ENCODE measurements at places on chromosomes 12 and 14. TPM values are rescaled to one million over a fixed set of nuclear protein-coding genes. Genes with fewer than 3 reads are reported as not detected.

- DNase-seq = no peak
These were observed 49.3 kb upstream of the BEGAIN start for GRCh38 chr14:100636559-100636958.

GRCh38 chr14:33085799-33086198 lies 147.1 kb downstream of the NPAS3 start:
- DNase-seq = no peak

DNA sequence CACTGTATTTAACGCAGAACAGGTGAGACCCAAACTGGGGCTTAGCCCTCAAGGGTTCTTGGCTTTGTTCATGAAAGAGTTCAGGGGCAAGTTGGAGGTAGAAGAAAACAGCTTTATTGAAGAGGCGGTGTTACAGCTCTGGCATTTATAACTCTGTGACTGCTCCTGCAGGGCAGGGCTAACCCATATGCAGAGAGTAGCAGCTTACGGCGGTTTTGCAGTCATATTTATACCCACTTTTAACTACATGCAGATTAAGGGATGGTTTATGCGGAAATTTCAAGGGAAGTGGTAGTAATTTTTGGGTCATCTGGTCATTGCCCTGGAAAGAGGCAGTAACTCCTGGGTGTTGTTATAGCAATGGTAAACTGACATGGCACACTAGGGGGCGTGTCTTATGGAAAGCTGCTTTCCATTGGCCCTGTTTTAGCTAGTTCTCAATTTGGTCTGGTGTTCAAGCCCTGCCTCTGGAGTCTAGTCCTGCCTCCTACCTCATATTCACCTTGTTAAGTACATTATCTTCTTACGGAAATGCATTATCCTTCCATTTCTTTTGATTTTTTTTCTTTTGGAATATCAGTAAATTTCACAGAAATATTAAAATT lies 1.8 kb upstream of the IAPP start:
- no peak for DNase-seq

DNA sequence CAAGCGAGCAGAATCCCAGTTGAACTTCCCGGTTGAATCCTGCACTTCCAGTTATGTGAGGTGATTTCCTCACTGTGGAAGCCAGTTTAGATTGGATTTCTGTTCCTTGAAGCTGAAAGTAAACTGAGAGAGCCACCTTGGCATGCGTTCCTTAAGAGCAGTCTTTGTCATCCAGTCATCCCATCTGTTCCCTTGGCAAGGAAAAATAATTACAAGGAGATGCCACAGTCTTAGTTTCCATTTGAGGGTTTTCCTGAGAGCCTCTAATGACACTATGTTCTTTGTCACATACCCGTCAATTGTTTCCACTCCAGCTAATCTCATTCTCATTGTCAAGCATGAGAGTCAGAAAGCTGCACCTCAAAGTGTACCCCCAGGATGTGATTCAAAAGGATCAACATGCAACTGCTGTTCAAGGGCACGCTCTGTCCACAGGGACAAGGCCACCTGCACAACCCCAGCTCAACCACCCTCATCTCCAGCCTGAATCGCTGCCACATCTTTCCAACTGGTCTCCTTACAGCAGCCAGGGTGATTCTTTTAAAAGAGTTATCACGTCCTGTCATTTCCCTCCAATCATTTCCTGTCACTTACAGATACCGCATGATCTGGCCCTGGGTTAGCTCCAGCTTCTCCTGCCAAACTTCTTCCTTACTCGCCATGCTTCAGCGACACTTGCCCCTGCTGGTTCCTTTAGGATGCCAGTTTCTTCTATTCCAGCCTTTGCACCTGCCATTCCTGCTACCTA lies 18.0 kb upstream of the TCP11L2 start:
- no peak for DNase-seq

DNA sequence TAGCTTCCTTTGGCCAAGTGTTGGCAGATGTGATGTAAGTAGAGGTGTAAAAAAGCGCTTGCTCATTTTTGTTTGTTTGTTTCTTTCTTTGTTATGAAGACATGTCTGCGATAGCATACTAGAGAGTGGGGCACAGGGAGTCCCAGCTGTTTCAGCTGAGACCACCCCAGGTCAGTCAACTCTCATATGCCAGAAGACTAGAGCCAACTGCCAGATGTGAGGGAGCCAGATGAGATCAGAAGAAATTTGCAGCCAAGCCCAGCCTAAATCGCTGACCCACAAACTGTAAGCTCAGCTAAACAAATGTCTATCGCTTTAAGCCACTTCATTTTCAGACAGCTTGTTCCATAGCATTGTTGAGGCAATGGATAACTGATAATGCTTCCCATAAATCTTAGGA lies 397.1 kb downstream of the APAF1 start:
- no peak for DNase-seq

GRCh38 chr12:15605881-15606590 lies 183.2 kb downstream of the EPS8 start:
- no peak for DNase-seq

GRCh38 chr12:33988913-33989312 lies 33.4 kb upstream of the ALG10 start:
- no peak for DNase-seq

- no peak for DNase-seq
These were observed 44.9 kb upstream of the GAS2L3 start for GRCh38 chr12:100528471-100529127.

DNA sequence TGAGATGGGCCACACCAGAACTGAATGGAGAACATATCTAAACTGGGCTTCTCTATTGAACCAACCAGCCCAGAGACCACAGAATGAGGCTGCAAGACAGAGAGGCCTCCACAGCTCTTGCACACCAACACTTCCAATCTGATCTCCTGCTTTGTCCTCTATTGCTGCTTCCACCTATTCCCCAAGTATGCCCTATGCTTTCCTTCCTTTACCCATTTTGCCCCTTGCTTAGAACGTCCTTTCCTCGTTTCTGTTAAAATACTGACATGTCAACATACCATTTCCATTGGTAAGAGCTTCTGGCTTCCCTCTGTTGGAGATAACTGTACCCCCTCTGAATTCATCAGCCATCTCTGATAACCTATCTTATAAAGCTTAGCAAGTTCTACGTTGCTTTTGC lies 2.8 kb downstream of the SLC2A13 start:
- no peak for DNase-seq

- peak; percentile 80 for DNase-seq
These were observed at the start of gene LRP10 for GRCh38 chr14:22871224-22872032. LRP10 (plus strand) TSS chr14:22871740; CDS start chr14:22872304, 564 bp downstream.

DNA sequence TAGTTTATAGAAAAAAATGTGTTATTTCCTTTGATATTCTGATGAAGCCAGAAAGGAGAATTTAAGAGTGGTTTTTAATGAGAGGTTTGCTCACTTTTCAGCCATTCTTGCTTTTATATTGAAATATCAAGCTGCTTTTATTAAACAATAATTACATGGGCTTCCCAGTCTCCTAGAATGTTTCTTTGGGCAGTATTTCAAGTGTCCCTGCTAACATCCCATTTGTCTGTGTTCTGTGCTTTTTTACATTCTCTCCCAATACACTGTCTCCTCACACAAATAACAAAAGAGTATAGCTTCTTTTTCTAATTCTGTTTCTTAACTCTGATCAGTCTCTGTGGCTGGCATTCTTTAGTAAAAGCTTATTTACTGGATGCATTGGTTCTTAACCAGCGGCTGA lies 145.4 kb downstream of the TPH2 start:
- DNase-seq = no peak

Gene KRT2
- not detected for polyA plus RNA-seq

DNA sequence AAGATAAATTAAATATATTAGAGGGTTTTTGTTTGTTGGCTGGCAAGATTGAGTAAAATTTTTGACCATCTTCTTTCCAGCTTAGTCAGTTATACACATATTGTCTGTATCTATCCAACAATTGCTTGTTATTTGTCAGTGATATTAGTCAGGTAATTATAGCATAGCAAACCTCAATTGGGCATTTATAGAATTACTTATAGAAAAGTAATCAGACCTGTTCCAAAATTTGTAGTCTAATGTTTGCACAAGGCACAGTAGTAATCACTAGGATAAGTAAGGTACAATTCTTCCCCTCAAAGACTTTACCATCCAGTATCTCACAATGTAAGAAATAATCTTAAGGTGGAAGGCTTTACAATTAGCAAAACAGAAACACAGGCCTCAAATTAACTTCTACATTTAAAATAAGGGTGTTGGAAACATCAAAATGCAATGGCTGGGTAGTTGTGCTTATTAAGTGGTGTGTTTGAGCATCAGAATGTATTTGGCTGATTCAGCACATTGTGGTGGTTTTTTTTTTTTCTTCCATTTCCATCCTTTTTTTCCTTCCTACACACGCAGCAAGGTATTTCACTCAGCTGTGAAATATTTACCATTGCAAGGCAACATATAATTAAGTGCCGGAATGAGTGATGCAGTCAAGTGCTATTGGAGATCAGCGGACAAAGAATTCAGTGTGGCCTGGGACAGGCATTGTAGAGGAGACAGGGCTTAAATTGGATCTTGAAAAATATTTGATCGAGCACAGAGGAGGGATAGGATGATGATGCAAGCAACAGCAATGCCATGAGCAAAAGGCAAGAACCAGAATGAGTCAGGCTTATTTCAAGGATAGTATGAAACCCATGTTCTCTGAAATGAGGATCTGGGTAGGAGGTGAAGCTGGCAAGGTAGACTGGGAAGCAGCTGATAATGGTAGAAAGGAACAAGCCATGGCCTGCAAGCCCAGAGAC lies 178.2 kb downstream of the AKAP6 start:
- DNase-seq = no peak

DNA sequence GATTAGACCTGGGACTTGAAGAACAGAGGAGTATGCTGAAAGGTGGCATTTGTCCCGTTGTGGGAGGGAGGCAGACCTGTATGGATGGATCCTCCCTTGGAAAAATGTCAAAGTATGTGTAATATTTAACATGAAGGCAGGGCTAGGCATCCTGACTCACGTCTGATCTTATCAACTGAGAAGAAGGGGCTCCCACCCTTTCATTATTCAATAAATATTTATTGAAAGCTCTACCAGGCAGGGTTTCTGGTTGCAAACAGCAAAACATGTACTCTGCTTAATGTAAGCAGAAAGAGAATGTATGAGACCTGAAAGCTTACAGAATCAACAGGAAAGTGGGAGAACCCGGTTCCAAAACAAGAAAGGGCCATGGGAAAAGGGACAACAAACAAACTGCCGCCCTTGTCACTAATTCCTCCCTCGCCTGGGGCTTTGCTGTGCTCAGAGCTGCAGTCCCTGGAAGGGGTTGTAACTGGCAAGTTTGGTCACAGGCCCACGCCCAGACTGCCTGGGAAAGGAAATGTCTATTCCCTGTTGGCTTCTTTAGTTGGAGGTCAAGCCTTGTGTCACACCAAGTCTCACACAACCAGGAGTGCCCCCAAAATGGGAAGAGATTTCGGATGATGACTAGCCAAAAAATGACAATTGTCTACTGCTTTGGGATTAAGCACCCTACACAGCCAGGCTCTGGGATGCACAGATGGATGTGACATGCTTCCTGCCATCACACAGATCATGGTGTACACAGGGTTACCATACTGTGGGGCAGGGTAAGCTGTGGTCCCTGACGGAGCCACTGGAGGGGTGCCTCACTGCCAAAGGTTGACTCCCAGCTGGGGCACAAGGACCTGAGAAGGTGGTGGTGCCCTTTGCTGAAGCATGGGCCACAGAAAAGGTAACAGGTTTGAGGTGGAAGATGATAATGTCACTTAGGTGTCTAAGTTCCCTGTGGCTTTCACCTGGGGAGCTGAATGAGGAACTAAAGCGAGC lies 36.8 kb downstream of the RAB35 start:
- no peak for DNase-seq

Gene SYCP3
- 0.46 TPM for polyA plus RNA-seq
